ENCODE measurements at places on chromosomes 5 and 9.

- no peak for DNase-seq
Measured at GRCh38 chr5:134825212-134825611, 20.6 kb upstream of the C5orf24 start.

DNA sequence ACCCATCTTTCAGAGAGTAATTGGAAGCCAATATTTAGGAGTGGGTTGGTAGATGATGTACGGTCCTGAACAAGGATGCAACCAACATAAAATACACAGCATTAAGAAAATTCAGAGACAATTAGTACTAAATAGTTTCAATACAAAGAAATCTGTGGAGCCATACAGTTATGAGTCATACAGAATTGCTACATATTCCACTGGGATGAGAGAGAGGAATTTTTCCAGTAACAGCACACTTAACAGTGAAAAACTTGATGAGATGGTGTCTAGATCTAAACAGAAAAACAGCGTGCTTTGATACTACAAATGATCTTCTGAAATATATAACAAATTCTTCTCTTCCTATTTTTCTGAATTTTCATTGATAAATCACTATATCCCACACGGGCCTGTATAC lies 1999.3 kb upstream of the CDH9 start:
- no peak for DNase-seq

- no peak for DNase-seq
Measured at GRCh38 chr9:129185991-129186390, 7.9 kb upstream of the IER5L start.

- no peak for DNase-seq
Measured at GRCh38 chr9:105663914-105664313, 1.7 kb downstream of the TAL2 start.

GRCh38 chr9:115198001-115198400 lies 80.0 kb upstream of the TNC start:
- no peak for DNase-seq

Measured in D721Med (cell line).